ENCODE measurements at places on chromosomes 5 and 9.

GRCh38 chr5:83471405-83472212, at the start of gene VCAN:
Gene VCAN, plus strand, starts transcription at chr5:83471744. Its CDS starts 11,775 bp downstream, at chr5:83483519.
- DNase-seq = no peak

DNA sequence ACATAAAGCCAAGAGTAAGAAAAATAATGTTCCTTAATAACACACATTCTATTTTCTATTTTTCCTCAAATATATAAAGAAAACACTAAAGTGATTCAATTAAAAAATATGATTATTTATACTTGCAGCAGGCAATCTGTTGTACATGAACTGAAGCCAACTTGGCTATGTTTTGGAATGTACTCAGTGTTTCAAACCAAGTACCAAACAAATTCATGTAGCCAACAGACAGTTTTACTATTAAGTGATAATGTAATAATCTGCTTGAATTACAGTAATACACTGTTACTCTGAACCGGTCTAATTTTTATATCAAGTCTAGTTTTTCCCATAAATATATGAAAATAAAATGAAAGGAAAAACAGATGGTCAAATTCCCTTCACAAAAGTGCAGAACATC, 58.0 kb downstream of the CEP120 start:
- DNase-seq = no peak

DNA sequence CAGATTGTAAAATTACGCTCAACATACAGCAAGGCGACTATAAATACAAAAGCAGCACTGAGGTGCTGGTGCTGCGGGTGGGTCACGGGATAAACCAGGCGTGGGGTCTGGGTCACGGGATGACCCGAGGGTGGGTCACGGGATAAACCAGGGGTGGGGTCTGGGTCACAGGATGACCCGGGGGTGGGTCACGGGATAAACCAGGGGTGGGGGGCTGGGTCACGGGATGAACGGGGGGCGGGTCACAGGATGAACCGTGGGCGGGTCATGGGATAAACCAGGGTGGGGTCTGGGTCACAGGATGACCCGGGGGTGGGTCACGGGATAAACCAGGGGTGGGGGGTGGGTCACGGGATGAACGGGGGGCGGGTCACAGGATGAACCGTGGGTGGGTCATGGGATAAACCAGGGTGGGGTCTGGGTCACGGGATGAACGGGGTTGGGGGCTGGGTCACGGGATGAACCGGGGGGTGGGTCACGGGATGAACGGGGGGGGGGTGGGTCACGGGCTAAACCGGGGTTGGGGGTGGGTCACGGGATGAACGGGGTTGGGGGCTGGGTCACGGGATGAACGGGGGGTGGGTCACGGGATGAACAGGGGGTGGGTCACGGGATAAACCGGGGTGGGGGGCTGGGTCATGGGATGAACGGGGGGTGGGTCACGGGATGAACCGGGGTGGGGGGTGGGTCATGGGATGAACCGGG, 30.2 kb upstream of the SLC9A3 start:
- DNase-seq = no peak

DNA sequence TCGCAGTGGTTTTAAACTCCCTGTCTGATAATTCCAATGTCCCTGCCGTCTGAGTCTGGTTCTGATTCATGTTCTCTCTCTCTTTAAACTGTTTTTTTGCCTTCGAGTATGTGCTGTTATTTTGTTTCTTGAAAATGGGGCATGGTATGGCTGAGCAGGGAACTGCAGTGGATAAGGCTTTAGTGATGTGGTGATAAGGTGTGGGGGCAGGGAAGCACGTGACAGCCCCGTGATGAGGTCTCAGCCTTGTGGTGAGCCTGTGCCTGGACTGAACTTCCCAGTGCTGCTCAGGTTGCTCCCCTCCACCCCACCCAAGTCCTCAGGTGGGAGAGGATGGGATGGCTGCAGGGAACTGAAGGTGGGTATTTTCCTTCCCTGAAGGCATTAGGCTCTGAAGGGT, 5.5 kb upstream of the ZNF354B start:
- DNase-seq = no peak

GRCh38 chr5:157506066-157506590, 46.1 kb downstream of the NIPAL4 start:
- no peak for DNase-seq

DNA sequence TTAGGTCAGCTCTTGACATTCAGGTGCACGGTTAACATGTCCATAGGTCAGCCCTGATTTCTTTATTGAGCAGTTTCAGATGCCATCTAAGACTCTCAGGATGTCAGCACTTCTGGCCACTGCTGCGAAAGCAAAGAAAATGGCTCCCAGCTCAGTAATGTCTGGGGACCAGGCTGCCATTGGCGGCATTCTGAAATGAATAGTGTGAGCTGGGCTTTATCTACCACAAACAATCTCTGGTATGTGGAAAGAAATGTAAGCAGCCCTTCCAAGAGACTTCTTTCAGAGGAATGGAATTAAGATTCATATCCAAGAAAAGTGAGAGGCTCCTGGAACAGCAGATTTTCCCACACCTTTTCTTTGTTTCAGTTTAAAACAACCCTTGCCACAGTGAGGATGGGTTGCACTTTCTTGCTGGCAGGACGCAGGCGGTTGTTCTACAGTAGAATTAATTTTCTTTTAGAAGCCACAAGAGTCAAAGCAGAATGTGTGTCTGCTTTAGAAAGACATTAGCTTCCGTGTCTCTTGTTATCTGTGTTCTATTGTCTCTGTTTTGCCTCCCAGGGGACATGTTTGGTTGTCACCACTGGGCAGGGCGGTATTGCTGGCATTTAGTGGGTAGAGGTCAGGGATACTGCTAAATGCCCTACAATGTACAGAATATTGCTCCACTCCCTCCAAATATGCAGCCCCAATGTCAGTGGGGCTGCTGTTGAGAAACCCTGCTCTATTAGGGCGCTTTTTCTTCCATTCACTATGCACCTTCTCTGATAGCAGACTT, 149.9 kb upstream of the ANKH start:
- no peak for DNase-seq

DNA sequence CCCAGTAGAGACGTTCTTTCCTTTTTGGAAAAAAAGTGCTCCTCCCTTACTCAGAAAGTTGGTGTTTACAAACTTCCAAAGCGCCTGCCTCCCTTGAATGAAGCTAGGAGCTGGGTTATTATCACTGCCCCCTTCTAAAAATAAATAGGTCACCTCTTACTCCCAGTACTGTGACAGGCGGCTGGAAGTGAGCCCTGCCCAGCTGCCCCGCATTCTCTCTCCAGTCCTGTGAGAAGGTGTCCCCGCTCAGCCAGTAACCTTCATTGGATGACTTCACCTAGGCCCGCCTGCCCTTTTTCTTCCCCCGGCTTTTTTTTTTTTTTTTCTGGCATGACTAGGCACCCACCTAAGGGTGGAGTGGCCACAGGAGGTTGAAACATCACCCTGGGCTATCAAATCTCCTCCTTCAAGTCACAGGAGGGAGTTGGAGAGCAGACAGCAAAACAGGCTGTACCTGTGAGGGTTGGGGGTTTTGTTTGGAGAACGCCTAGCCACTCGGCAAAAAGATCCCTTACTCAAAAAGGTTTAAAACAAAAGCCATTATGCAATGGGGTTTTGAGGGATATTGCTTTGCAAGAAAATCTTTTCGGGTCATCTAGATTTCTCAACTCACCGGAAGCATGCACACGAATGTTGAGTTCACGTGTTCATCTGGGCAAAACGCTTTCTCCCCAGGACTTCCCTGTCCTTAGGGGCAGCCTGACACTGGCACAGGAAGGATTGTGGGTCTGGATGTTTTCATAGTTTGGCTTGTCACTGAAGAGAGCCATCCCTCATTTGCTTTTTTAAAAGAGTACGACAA, 43.3 kb upstream of the ZNF622 start:
- DNase-seq = no peak

- no peak for DNase-seq
Observed at GRCh38 chr9:2489838-2490314, 131.7 kb upstream of the VLDLR start.

DNA sequence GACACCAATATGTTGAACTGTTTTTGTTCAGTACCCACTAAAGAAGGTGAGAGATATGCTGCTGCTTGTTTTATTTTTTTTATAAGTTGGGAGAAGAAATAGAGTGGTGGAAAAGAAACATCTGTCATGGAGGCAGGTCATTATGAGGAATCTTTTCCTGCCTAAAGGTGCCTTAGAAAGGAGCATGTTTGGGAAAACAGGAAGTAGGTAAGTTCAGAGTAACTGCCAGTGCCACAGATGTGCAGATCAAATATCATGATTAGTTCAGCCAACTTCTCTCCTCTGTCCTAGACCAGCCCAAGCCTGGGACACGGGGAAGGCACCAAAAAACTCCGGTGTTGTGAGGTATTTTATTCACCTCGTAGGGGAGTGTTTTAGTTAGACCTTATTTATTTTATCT, 144.2 kb downstream of the MAN2A1 start:
- no peak for DNase-seq

GRCh38 chr5:123554601-123555000, 42.6 kb downstream of the CSNK1G3 start:
- DNase-seq = no peak

Data from stimulated activated CD8-positive, alpha-beta memory T cell treated with anti-CD3 and anti-CD28 coated beads, Interleukin-2, amount 100 ng/mL, for 1 hour (primary cell).